ENCODE measurements at places on chromosomes 2 and 18.

- DNase-seq, result no peak
Measured at GRCh38 chr2:240249423-240250149, 109.1 kb upstream of the OTOS start.

GRCh38 chr18:48798334-48799245 is 152.2 kb downstream of the SMAD7 start:
- no peak for DNase-seq

DNA sequence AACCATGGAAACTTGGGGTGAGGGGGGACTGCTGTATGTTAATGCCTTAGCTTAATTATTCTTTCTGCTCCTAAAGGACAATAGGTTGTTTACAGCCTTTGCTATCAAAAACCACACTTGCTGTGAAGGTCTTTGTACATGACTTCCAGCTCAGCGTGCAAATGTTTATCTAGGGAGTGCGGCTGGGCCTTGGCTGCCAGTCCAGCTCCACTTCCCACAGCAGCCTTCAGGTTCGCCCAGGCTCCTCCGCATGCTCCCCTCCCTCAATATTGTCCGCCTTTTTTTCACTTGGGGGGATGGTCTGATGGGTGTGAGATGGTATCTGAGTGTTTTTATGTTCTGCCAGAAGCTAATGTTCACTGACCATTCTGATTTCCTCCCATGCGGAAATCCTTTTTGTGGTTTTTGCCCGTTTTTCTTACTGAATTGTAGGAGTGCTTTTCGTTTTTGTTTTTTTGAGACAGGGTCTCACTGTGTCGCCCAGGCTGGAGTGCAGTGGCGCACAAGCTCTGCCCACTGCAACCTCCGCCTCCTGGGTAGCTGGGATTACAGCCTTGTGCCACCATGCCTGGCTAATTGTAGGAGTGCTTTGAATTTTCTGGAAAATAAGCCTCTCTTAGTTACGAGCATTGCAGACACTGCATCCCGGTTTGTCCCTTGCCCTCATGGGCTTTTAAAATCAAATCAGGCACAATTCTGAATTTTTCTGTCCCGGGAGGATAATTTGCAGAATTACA is 28.8 kb downstream of the SH3BP4 start:
- DNase-seq, result no peak

DNA sequence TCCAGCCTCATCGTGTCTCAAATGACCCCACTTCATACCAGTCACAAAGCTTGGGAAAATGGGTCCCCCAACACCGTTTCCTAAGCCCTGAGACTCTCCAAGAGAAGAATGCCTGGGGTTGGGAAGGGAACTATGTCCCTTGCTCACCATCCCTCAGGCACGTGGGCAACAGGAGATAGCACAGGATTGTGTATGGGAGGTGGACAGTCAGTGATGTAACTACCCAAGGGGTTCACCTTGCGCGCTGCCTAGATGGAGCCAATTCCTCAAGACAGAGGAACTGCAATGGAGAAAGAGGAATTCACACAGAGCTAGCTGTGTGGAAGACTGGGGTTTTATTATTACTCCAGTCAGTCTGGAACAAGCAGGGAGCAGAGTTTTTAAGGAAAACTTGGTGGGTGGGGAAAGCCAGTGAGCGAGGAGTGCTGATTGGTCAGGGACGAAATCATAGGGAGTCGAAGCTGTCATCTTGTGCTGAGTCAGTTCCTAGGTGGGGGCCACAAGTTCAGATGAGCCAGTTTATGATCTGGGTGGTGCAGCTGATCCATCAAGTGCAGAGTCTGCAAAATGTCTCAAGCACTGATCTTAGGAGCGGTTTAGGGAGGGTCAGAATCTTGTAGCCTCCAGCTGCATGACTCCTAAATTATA is 13.8 kb upstream of the CXCR1 start:
- no peak for DNase-seq

DNA sequence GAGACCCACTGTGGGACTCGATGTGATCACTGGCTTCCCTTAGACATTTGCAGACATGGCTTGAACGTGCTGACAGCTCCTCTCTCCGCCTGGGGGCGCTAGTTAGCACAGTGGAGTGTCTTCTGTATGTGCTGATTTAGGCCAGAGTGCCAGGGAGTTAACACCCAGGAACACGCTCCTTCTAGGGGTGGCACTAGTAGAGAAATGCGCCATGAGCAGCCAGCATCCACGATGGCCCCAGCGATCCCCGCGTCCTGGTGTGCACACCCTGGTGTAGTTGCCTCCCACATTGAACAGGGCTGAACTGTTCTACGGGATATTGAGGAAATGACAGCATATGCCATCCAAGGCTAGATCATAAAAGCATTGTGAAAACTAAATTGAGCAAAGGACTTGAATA is 11.4 kb upstream of the NMUR1 start:
- DNase-seq, result no peak

DNA sequence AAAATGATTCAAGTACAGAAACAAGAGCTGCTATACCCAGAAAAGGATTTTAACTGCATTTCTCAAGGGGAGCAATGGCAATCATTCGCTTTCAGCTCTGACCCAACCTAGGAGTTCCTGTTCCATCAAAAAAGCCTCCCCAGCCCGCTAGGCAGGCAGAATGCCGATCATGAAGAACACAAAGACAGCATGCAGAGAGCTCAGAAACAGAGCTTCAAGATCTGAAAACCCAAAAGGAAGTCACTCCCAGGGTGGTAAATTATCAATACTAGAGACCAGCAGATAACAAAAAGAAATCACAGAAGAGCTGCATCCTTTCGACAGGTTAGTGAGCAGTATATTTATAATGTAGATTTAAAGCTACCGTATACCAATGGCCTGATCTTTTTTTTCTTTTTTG is 84.8 kb upstream of the CRIM1 start:
- no peak for DNase-seq

DNA sequence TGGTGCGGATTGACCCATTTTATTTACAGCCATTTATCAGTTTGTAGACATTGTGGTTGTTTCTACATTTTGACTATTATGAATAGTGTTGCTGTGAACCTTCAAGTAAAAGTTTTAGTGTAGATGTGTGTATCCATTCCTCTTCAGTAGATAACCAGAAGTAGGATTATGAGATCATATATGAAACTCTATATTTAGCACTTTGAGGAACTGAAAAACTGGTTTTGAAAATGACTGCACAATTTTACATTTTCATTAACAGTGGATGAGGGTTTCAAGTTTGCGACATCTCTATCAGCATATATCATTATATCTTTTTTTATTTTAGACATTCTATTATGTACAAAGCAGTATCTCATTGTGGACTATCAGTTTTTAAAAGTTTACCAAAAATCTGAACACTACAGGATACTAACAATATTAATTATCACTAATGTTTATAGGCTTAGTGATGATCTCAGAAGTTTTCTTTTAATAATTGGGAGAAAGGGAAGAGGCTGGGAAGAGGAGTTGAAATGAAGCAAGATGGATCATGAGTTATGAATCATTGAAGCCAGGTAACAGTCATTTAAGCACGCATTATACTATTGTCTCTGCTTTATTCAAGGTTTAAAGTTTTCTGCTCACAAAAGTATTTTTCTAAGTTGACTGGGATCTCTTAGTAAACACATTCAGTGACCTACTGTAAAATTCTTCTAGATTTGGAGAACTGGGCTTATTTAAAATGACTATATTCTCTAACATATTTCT is 329.0 kb upstream of the LRATD1 start:
- no peak for DNase-seq

DNA sequence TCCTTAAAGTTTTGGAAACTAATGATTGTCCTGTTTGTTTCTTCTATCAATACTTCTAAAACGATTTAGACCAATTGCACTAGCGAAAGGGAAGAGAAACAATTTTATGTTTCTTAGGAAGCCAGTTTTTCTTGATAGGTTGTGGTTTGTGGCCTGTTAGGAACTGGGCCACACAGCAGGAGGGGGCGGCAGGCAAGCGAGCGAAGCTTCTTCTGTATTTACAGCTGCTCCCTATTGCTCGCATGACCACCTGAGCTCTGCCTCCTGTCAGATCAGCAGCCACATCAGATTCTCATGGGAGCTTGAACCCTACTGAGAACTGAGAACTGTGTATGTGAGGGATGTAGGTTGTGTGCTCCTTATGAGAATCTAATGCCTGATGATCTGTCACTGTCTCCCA is 201.5 kb upstream of the PXDN start:
- no peak for DNase-seq

DNA sequence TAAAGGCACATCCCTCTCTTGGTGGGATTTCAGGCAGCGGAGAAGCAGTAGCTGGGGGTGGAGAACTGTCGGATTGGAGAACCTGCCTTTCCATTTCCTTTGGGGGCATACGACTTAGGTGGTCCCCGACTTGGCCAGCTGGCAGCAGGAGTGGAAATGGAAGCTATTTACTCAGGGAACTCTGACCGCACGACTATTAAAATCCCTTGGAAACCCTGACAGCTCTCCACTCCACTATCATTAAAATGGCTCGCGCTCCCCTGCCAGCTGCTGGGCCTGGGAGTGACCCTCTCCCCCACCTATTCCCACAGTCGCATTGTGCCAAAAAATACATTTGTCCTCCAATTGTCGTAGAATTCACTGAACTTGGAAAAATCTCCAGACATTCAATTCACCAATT is 77.7 kb upstream of the APCDD1 start:
- no peak for DNase-seq

DNA sequence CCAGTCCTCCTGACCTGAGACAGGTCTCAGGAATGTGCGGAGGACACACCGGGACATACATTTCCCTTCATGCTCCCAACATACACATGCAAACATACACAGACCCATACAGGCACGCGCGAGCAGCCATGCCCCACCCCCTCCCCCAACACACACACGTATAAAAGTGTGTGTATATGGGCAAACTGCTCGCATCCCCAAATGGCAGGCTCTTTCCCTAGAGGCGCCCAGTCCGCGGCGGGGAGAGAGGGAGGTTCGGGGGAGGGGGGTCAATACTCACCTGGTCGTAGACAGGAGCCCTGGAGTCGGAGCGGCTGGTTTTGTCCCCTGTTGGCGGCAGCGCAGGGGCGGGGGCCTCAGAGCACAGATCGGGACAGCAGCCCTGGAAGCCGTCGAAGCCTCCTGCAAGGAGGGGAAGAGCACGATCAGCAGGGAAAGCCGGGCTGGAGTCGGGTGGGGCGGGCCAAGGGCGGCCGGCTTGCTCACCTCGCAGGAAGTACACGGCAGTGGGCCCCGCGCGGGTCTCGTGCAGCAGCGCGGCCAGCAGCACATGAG is 682 bp downstream of the DUSP2 start:
- peak; percentile 52 for DNase-seq

DNA sequence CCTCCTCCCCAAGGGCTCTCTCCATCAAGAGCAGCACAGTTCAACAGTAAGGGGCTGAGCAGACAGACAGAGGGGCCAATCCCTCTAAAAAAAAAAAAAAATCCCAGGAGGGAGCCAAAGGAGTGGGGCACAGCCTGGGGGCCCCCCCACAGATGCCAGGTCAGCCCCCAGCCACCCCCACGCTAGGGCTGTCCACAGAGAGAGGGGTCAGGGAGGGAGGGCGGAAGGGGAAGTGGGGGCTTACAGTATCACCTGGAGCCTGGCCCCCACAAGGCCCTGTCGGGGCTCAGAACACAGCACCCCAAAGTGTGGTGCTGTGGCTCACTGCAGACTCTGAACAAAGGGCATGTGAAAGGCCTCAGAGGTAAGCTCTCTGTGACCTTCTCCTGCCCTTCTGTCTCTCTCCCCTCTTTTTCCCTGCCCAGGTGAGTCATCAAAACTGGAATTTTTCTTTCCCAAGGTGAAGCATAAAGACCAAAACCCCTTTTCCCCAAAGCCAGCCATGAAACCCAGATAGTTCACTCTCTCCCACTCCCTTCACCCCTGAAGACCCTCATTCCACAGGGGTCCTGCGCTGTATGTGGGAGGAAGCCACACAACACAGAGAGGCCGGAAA is 13.9 kb downstream of the BIN1 start:
- DNase-seq, result no peak

All from CD4-positive, alpha-beta T cell treated with Interferon alpha-2 for 1 hour (primary cell).